ENCODE measurements at places on chromosomes 11 and 22.

DNA sequence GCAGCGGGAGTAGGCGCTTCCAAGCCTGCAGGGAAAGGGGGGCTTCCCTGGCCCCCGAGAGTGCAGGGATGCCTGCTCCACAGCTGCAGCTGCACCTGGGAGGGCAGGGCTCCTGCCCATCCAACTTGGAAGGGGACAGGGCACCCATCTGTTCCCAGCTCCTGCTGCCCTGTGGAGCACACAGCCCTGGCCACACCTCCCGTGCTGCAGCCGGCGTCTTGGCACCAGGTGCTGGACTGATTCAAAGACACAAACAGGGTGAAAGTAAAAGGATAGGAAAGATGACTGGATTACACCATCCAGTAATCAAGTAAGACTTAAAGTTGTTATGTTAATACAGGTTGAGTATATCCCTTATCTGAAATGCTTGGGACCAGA lies 14.8 kb downstream of the NPAT start:
- DNase-seq, result no peak

- DNase-seq, result no peak
Observed at GRCh38 chr11:11985016-11985715, 23.3 kb downstream of the DKK3 start.

DNA sequence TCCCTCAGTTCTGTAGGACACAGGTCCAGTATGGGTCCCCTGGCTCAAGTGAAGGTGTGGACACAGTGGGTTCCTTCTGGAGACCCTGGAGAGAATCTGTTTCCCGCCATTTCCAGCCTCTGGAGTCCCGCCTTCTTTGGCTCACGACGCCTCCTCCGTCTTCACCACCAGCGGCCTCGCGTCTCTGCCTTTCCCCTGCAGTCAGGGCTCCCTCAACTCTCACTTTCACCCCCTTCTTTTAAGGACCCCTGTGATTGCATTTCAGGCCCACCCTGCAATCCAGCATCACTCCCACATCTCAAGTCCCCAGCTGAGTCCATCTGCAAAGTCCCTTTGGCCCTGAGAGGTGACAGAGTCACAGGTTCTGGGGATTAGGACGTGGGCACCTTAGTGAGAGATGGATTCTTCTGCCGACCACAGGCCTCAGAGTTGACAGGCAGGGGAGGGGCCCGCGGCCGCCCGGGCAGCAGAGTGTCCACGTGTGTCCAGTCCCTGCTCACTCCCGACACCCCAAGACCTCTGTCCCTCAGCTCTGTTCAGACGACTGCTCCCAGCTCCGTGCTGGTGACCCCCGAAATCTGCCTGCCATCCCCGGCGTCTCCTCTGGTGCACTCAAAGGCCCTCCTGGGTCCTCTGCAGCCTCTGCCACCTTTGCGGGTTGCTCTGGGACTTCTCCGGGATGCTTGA lies 36.9 kb upstream of the KRTAP5-7 start:
- no peak for DNase-seq

DNA sequence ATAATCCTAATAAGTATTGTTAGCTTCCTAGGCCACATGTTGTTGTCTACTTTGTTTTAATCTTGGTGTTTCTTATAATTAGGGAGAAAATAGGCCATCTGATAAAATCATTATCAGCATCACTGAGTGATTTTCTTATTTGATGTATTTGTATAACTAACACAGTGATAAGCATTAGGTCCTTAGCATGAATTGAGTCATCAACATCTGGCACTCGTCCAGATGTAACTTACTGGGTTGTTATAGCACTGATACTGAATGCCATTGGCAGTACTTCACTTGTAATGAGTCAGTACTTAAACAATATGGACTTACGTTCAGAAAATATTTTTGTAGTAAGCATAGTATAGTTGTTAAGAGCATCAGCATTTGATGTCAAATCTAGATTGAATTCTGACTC lies 16.2 kb downstream of the API5 start:
- peak; percentile 63 for DNase-seq

DNA sequence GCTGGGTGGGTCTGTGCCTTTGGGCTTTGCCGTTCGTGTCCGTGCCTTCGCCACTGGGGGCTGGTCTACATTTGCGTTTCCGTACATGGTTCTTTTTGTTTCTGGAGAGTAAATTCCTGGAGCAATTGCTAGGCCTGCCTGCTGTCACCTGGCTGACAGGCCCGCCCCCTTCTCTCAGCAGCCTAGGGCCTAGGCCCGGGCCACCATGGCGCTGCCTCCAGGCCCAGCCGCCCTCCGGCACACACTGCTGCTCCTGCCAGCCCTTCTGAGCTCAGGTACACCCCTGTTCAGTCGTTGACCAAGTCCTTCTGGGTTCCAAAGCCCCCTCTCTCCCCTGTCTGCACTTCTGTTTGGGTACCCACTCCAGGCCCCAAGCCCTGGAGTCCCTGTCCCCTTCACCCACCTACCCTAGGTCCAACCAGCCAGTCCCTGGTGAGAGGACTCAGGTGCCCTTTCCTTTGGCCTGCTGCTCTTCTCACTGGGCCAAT lies 649 bp downstream of the TMEM25 start:
- no peak for DNase-seq

DNA sequence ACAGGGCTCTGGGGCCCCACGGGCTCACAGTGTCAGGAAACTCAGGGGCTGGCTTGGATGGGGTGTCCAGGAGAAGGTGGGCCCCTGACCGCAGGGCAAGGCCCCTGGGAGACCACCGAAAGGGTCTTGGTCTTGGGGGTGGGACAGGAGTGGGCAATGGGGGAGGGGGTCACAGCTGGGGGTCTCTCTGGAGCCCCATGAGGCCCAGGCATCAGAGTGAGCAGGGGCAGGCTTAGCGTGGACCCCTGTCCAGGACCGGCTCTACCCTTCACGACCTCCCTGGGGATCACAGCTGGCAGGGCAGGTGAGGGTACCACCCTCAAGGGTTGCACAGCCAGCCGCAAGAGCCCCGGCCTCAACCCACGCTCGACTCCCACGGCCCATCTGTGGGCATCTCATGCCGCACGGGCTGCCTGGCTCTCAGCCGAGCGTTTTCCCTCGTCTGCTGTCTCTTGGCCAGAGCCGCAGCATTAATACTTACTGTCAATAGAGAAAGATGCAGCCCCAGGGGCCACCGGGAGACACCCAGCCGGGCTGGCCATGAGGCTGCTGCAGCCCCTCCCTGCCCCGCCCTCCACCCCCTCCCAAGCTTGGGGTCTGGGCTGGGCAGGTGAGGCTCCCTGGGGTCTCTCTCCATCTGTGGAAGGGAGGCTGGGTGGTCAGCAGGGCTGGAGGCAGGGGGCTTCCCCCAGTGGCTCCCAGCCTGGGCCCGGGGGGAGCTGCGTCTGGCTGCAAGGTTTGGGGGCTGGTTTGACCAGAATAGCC lies 662 bp downstream of the MUC5B start:
- no peak for DNase-seq

GRCh38 chr11:74685905-74686304 lies 45.3 kb downstream of the CHRDL2 start:
- DNase-seq, result no peak

- no peak for DNase-seq
Observed at GRCh38 chr11:96313163-96313562, 29.8 kb downstream of the MAML2 start.

- no peak for DNase-seq
Observed at GRCh38 chr11:115927823-115928329, 423.7 kb upstream of the CADM1 start.

- no peak for DNase-seq
Observed at GRCh38 chr22:50703726-50704509, 31.3 kb downstream of the SHANK3 start.

DNA sequence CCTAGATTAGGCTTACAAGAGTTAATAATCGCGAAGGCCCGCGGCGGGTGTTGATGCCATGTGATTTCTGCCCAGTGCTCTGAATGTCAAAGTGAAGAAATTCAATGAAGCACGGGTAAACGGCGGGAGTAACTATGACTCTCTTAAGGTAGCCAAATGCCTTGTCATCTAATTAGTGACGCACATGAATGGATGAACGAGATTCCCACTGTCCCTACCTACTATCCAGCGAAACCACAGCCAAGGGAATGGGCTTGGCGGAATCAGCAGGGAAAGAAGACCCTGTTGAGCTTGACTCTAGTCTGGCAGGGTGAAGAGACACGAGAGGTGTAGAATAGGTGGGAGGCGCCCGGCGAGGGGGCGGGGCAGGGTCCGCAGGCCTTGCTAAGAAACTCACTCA lies 65.5 kb downstream of the AAMDC start:
- no peak for DNase-seq

GRCh38 chr22:45680932-45681700 lies 9.5 kb downstream of the ATXN10 start:
- no peak for DNase-seq

- DNase-seq, result no peak
Observed at GRCh38 chr11:60003729-60004128, 13.3 kb upstream of the OOSP4B start.

GRCh38 chr11:65258988-65259387 lies 2.8 kb upstream of the POLA2 start:
- no peak for DNase-seq

- no peak for DNase-seq
Observed at GRCh38 chr11:128116885-128117284, 470.5 kb downstream of the ETS1 start.

DNA sequence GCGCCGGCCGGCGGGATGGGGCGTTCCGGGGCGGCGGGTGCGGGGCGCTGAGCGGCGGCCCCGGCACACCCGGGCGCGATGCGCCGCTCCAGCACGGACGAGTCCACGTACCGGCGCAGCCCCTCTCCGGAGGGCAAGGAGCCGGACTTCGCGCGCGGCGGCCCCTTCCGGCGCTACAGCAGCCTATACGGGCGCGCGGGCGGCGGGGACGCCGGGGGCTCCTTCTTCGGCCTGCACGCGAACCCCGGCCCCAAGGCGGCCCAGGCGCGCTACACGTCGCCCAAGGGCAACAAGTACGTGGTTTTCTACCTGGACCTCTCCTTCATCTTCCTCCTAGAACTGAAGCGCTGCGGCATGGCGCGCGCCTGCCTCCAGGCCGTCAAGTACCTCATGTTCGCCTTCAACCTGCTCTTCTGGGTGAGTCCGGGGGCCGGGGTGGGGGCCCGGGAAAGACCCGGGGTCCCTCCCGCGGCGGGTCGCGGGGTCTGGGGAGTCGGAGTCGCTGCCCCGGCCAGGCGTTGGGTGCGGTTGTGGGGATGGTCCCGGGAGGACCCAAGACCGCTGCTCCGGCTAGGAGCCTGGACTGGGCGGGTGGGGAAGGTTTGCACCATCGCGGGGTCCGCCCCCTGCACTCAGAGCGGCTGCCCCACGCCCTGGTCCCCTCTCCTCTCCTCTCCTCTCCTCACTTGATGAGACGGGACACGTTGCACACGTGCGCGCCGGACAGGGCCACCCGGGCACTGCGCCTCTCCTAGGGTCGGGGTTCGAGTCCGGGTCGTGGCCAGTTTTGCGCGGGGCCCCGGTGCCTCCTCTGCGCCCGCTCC lies 7.5 kb downstream of the TSPAN4 start:
- DNase-seq, result no peak

GRCh38 chr11:23021287-23021863 lies 161.1 kb upstream of the CCDC179 start:
- no peak for DNase-seq

- no peak for DNase-seq
Observed at GRCh38 chr22:46281866-46282678, 14.3 kb downstream of the TTC38 start.

DNA sequence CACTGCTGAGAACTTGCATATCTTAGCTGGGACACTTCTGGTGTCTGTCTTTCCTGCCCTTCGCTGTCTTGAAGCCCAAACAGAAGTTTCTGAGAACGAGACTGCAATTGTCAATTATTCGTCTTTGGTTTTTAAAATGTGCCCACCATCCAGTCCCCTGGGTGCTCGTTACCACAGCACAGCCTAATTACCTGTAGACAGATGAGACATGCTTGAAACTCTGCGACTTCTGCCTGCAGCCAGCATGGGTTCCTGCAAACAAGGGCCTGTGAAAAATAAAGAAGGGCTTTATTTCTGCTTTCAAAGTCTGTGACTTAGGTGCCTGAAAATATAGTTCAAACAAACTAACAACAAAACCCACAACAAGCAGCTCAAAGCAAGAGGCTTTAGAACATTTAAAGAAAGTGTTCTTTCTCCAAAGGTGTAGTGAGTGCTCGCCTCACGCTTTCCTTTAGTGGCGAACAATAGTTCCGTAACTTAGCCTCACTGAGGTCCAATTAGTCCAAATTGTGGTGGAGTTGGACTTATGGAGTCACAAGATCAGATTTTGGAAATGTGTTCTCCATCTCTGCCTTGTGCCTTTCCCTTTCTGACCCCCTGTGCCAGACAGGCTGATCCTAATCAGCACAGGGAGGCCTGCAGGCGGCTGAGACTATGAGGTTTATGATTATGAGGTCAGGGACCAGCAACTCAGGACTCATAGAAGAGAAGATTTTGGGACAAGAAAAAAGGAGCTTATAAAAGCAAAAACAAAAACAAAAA lies 20.4 kb upstream of the GRAMD1B start:
- DNase-seq, result no peak

DNA sequence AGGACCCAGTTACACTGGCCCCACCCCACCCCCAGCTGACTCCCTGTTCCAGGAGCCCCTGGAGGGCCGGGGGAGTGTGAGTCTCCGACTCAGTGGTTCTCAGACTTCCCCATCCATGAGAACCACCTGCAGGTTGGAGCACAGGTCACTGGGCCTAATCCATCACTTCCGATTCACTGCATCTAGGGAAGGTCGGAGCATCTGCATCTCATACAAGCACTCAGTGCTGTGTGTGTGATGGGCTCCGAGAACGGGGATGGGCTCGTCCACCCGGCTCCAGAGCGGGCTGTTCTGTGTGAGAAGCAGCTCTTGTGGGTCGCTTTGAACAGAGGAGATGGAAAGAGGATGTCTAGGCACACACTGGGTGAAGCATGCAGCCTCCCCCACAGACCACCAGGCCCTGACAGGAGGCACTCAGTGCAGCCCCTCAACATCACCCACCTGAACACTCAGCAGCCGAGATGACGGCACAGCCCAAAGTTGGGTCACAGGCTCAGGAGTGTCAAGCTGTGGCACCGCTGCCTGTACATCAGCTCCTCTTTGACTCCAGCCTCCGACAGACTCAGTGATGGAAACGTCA lies 541.4 kb downstream of the BRD1 start:
- no peak for DNase-seq

GRCh38 chr11:130787092-130787616 lies 129.1 kb downstream of the SNX19 start:
- no peak for DNase-seq

- no peak for DNase-seq
Observed at GRCh38 chr11:60971520-60971919, at the start of gene CD6. CD6 (plus strand) TSS chr11:60971680; CDS start chr11:60971866, 186 bp downstream.

Data from brain pericyte (primary cell).